ENCODE measurements at places on chromosomes 7 and 10.

GRCh38 chr10:44982114-44982460 is 3.5 kb upstream of the DEPP1 start:
- no peak overlapping the region for H3K4me3 ChIP-seq
- no peaks in the 10 kb centered on the region for H3K36me3 ChIP-seq
- peaks cover 10% of the 10 kb centered on the region for H3K4me1 ChIP-seq
- H3K27me3 ChIP-seq = peaks cover 6% of the 10 kb centered on the region

DNA sequence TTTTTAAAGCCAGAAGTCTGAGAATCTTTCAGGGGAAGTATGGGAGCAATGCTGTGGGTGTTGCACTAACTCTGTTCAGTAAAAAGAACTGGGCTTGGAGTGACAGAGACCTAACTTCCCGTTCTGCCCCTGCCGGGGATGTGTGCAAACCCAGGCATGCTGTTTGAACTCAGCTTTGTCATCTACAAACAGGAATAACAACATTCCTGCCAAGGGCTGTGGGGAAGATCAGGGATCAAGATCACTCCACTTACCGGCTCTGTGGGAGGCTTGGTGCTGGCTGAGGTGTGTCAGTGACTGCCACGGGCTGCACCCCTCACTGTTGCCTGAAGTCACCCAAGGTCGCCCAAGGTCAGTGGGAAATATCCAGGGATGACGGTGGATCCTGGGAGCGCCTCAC is 23.1 kb upstream of the DRGX start:
- no peaks in the 10 kb centered on the region for H3K4me1 ChIP-seq
- H3K27me3 ChIP-seq = peaks cover 20% of the 10 kb centered on the region
- no peak overlapping the region for H3K27ac ChIP-seq
- no peak for DNase-seq

DNA sequence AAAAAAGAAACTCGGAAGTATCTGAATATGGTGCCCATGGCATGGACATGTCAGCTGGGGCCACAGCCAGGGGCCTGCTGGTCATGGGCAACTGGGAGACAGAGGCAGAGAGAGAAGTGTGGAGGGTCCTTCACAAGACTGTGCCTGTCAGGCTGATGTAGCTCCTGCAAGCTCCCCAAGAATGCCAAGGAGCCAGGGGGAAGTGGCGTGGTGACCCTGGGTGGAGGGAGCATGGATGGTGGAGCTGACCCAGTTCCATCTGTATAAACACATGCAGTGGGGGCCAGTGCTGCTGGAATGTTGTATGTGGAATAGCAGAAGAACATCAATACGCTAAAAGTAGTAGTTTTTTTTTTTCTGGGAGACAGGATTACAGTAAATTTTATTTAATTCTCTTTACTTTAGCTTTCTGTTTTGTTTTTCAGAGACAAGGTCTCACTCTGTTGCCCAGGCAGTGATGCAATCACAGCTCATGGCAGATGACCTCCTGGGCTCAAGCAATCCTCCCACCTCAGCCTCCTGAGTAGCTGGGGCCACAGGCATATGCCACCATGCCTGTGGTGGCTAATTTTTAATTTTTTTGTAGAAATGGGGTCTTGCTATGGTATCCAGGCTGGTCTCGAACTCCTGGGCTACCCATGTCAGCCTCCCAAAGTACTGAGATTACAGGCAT is 10.5 kb upstream of the ZMIZ2 start:
- H3K36me3 ChIP-seq = no peaks in the 10 kb centered on the region
- H3K4me3 ChIP-seq = no peak overlapping the region
- no peaks in the 10 kb centered on the region for H3K27me3 ChIP-seq
- DNase-seq = no peak
- H3K4me1 ChIP-seq = peaks cover 12% of the 10 kb centered on the region

- no peak overlapping the region for H3K4me3 ChIP-seq
- no peaks in the 10 kb centered on the region for H3K36me3 ChIP-seq
- no peak overlapping the region for H3K27ac ChIP-seq
- peaks cover 12% of the 10 kb centered on the region for H3K27me3 ChIP-seq
- no peak for DNase-seq
Measured at GRCh38 chr7:43211286-43211685, 98.8 kb downstream of the HECW1 start.

GRCh38 chr10:100723770-100724530 is 21.4 kb upstream of the PAX2 start:
- no peaks in the 10 kb centered on the region for H3K36me3 ChIP-seq
- peaks cover 86% of the 10 kb centered on the region for H3K27me3 ChIP-seq
- H3K27ac ChIP-seq = no peak overlapping the region
- no peak overlapping the region for H3K4me3 ChIP-seq

- peaks cover 57% of the 10 kb centered on the region for H3K4me1 ChIP-seq
- DNase-seq = no peak
- H3K27me3 ChIP-seq = peaks cover 44% of the 10 kb centered on the region
- no peak overlapping the region for H3K27ac ChIP-seq
Measured at GRCh38 chr10:30036811-30037210, 22.6 kb downstream of the JCAD start.

- no peak overlapping the region for H3K27ac ChIP-seq
- H3K4me1 ChIP-seq = peaks cover 23% of the 10 kb centered on the region
- peaks cover 74% of the 10 kb centered on the region for H3K27me3 ChIP-seq
- no peaks in the 10 kb centered on the region for H3K36me3 ChIP-seq
- H3K4me3 ChIP-seq = peak overlapping the region; percentile 48
Measured at GRCh38 chr10:79980711-79981110, 31.8 kb upstream of the SFTPD start.

DNA sequence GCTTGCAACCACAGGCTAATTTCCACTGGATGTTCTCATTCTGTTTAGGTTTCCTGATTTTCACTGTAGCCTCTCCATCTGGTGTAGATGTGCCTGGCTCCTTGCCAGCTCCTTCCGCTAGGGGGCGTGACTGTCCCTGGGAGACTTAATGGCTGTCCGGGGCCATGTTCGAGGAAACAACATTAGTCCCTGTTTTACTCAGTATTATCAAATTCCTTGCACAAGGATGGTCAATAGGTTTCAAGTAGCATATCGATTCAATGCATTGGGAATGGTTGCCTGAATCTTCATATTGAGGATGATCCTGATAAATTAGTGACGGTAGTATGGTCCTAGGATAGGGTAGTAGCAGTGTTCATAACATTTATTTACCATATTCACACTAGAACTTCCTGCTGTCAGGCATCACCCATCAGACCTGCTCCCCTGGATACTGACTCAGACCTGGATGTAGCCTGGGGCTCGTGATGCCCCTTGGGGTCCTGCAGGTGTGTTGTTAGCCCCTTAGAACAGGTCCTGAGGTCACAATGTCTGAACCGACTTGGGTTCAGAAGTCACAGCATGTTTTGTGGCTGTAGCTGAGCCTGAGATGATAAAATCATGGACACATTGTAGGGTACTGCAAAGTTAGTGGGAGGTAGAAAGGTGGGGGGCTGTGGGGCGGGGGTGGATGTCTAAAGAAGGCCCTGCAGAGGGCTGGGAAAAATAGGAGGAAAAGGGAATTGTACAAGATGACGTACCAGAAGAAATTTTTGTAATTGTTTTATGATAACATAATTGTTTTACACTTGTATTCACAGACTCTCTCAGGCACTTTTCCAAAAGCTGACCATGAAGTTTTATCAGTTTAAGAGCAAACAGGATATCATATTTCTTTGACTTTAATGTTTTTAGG is 8.9 kb upstream of the EXOC6 start:
- H3K27ac ChIP-seq = no peak overlapping the region
- H3K36me3 ChIP-seq = no peaks in the 10 kb centered on the region
- H3K27me3 ChIP-seq = no peaks in the 10 kb centered on the region
- H3K4me3 ChIP-seq = no peak overlapping the region
- DNase-seq = peak; percentile 55
- peaks cover 8% of the 10 kb centered on the region for H3K4me1 ChIP-seq

DNA sequence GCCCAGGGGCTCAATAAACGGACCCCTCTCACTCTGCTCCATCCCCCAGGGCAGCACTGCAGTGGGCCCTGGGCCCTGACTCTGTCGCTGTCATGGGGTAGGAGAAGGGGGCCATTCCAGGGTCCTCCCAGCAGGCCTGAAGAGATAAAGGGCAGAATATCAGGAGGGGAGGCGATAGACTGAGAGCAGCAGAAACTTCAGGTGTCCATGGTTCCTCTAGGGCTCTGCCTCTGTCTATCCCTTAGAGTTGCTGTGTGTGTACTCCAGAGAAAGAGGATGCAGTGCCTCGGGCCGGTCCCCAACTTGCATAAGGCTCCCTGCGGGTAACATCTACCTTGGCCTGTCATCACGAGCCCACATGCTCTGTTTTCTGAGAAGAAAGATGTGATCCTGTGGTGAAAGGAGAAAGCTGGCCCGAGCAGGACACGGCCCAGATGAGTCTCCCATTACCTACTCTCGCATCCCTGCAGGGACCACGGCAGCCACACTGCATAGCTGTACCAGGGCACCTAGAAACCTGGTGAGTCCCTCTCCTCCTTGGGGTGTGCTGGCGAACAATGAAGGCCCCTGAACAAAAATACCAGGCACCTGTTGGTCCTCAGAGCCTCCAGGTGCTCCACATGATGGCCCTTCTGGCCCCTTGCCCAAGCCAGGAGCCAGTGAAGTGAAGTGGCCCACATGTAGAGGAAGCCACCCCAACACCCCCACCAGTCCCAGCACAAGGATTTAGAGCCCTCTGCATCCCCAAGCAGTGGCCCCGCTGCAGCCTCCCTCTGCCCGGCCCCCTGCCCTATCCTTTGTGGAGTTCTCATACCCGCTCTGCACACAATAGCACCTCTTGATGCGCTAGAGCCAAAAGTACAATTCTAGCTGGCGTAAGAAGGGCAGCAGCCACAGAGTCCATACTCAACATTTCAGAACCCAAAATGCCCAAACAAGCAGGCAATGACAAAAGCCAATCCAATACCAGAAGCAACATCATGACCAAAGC is 106.8 kb downstream of the ARHGAP22 start:
- no peak overlapping the region for H3K4me3 ChIP-seq
- peaks cover 11% of the 10 kb centered on the region for H3K27me3 ChIP-seq
- no peaks in the 10 kb centered on the region for H3K36me3 ChIP-seq
- H3K27ac ChIP-seq = no peak overlapping the region
- H3K4me1 ChIP-seq = peaks cover 22% of the 10 kb centered on the region

- H3K4me3 ChIP-seq = no peak overlapping the region
- DNase-seq = no peak
Measured at GRCh38 chr7:118055647-118056046, 128.3 kb upstream of the LSM8 start.

- H3K4me1 ChIP-seq = peaks cover 44% of the 10 kb centered on the region
- peaks cover 44% of the 10 kb centered on the region for H3K36me3 ChIP-seq
- H3K27me3 ChIP-seq = no peaks in the 10 kb centered on the region
- no peak for DNase-seq
- H3K27ac ChIP-seq = no peak overlapping the region
- no peak overlapping the region for H3K4me3 ChIP-seq
Measured at GRCh38 chr7:87159538-87159937, 7.3 kb downstream of the DMTF1 start.

- H3K4me1 ChIP-seq = no peaks in the 10 kb centered on the region
- H3K4me3 ChIP-seq = no peak overlapping the region
- no peak overlapping the region for H3K27ac ChIP-seq
- H3K27me3 ChIP-seq = no peaks in the 10 kb centered on the region
- DNase-seq = no peak
Measured at GRCh38 chr7:81331061-81332018, 412.5 kb upstream of the SEMA3C start.

GRCh38 chr7:47328392-47329319 is 253.3 kb downstream of the TNS3 start:
- no peaks in the 10 kb centered on the region for H3K36me3 ChIP-seq
- no peak for DNase-seq
- H3K27me3 ChIP-seq = no peaks in the 10 kb centered on the region

DNA sequence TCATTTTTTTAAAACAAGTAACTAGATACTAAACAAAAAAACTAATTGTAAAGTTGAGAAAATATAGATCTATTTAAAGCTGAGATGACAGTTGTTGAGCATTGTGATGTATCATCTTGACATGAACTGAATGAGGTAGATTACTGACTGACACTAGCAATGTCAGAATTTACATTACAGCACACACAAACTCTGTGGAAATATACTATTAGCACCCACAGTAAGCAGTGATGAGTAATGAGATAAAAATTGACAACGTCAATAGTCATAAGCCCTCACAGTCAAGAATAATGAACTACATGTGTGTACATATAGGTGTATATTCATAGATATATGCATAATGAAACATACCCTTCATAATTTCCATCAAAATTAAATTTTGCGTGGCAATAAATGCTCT is 368.4 kb downstream of the TFEC start:
- no peak overlapping the region for H3K27ac ChIP-seq
- H3K36me3 ChIP-seq = no peaks in the 10 kb centered on the region
- no peak for DNase-seq
- no peaks in the 10 kb centered on the region for H3K4me1 ChIP-seq
- no peaks in the 10 kb centered on the region for H3K27me3 ChIP-seq

- H3K27ac ChIP-seq = peak overlapping the region; percentile 33
- peaks cover 63% of the 10 kb centered on the region for H3K36me3 ChIP-seq
- DNase-seq = no peak
- no peak overlapping the region for H3K4me3 ChIP-seq
- no peaks in the 10 kb centered on the region for H3K27me3 ChIP-seq
Measured at GRCh38 chr10:28592953-28593352, 60.0 kb downstream of the WAC start.

GRCh38 chr10:6411436-6411835 is 168.6 kb downstream of the PRKCQ start:
- H3K27ac ChIP-seq = no peak overlapping the region
- no peak overlapping the region for H3K4me3 ChIP-seq
- peaks cover 4% of the 10 kb centered on the region for H3K36me3 ChIP-seq
- H3K27me3 ChIP-seq = no peaks in the 10 kb centered on the region
- peak; percentile 14 for DNase-seq
- H3K4me1 ChIP-seq = peaks cover 38% of the 10 kb centered on the region

GRCh38 chr7:53611043-53611442 is 575.6 kb downstream of the POM121L12 start:
- H3K4me3 ChIP-seq = no peak overlapping the region
- DNase-seq = no peak
- no peak overlapping the region for H3K27ac ChIP-seq
- H3K36me3 ChIP-seq = no peaks in the 10 kb centered on the region
- no peaks in the 10 kb centered on the region for H3K4me1 ChIP-seq

GRCh38 chr10:97547271-97547600 is 25.3 kb upstream of the ANKRD2 start:
- H3K27ac ChIP-seq = no peak overlapping the region
- no peaks in the 10 kb centered on the region for H3K36me3 ChIP-seq
- no peak for DNase-seq
- H3K4me1 ChIP-seq = peaks cover 16% of the 10 kb centered on the region
- no peak overlapping the region for H3K4me3 ChIP-seq

DNA sequence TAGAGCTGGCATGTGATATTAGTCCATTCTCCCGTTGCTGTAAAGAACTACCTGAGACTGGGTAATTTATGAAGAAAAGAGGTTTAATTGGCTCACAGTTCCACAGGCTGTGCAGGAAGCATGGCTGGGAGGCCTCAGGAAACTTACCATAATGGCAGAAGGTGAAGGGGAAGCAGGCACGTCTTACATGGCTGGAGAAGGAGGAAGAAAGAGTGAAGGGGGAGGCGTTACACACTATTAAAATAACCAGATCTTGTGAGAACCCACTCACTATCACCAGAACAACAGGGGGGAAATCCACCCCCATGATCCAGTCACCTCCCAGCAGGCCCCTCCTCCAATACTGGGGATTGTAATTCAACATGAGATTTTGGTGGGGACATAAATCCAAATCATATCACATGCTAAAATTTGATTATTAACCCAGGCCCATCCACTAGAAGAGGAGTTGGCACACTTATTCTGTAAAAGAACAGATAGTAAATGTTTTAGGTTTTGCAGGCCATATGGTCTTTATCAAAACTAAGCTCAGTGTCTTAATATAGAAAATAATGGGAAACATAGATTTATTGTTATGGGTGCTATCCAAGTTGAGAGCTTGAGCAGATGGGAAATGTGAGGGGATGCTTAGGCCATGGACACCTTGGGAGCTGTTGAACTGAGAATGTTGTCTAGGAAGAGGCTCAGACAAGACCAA is 18.6 kb upstream of the HK1 start:
- H3K4me1 ChIP-seq = peaks cover 22% of the 10 kb centered on the region
- no peak overlapping the region for H3K4me3 ChIP-seq
- H3K27me3 ChIP-seq = no peaks in the 10 kb centered on the region

All from activated CD8-positive, alpha-beta memory T cell treated with anti-CD3 and anti-CD28 coated beads, Interleukin-2, amount 10 ng/mL, durations not matched to agents 7 days and 5 days (primary cell).